ENCODE measurements at places on chromosomes 4 and X.

- DNase-seq: peak; percentile 82
Observed at GRCh38 chr4:89752932-89753598, 83.9 kb downstream of the SNCA start.

- DNase-seq: peak; percentile 86
Observed at GRCh38 chr4:186792728-186793366, 69.2 kb upstream of the FAT1 start.

GRCh38 chr4:82643994-82644733 is 82.4 kb upstream of the TMEM150C start:
- peak; percentile 34 for DNase-seq

- DNase-seq: no peak
Observed at GRCh38 chrX:115639334-115639880, 78.4 kb downstream of the PLS3 start.

GRCh38 chr4:184745831-184746795 is 12.2 kb upstream of the CENPU start:
- peak; percentile 89 for DNase-seq

- DNase-seq: peak; percentile 60
Observed at GRCh38 chr4:38166768-38167167, 206.6 kb downstream of the PTTG2 start.

DNA sequence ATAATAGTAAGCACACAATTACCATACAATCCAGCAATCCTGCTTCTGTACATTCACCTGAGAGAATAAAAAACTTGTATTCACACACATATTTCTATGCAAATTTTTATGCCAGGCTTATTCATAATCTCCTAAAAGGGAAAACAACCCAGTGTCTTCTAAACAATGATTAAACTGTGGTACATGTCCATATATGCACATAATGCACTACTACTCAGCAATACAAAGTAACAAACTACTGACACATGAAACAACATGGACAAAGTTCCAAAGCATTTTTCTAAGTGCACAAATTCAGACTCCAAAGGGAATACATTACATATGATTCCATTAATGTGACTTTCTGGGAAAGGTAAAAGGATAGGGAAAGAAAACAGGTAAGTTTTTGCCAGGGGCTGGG is 18.0 kb upstream of the FMR1 start:
- DNase-seq: no peak

GRCh38 chrX:150898343-150899190 is at the start of gene CD99L2:
CD99L2 (minus strand) TSS chrX:150898668; CDS start chrX:150898588, 80 bp downstream.
- peak; percentile 84 for DNase-seq

GRCh38 chrX:10033375-10034007 is 66.3 kb downstream of the CLDN34 start:
- DNase-seq: peak; percentile 41

- DNase-seq: no peak
Observed at GRCh38 chr4:114116861-114117260, 137.4 kb upstream of the ARSJ start.

DNA sequence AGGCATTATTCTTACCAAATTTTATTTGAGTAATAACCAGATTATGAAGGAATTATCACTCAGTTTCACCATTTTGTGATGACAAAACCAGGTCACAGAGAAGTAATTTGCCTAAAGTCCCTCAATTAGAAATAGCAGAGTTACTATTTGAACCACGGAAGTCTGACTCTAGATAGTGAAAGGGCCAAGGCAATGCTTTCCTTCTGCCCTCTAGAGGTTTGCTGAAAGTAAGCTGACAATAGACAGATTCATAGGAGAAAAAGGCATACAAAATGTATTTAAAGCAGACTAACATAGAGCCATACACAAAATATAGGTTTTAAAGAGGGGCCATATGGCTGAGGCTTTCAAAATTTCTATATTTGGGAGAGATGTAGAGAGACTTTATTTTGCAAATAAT is 43.1 kb downstream of the CXXC4 start:
- no peak for DNase-seq

- DNase-seq: peak; percentile 56
Observed at GRCh38 chr4:146495269-146495668, 26.5 kb downstream of the SLC10A7 start.

DNA sequence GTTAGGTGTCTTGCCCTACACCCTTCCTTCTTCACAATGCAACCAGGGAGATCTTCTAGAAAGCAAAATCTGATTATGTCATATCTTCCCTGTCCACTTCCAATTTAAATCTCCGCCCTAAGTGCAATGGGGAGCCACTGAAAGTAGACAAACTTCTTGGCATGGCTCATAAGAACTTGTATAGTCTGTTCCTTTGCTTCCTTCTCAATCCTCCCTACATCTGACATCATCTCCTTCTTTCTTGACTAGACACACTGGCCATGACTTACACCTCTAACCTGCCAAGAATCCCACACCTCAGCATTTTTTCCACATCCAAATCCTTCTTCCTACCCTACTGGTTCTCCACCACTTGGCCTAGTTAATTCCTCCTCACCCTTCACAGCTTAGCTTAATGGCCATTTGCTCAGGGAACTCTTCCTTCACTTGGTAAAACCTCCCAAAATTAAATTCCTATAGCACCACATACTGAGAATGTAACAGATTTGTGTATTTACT is 55.1 kb downstream of the NCAPG start:
- no peak for DNase-seq

- DNase-seq: peak; percentile 0
Observed at GRCh38 chrX:146863566-146863965, 49.0 kb upstream of the CXorf51A start.

- no peak for DNase-seq
Observed at GRCh38 chrX:7351926-7352325, 204.0 kb upstream of the PUDP start.

GRCh38 chrX:103418811-103419340 is 42.5 kb downstream of the BEX3 start:
- peak; percentile 67 for DNase-seq

DNA sequence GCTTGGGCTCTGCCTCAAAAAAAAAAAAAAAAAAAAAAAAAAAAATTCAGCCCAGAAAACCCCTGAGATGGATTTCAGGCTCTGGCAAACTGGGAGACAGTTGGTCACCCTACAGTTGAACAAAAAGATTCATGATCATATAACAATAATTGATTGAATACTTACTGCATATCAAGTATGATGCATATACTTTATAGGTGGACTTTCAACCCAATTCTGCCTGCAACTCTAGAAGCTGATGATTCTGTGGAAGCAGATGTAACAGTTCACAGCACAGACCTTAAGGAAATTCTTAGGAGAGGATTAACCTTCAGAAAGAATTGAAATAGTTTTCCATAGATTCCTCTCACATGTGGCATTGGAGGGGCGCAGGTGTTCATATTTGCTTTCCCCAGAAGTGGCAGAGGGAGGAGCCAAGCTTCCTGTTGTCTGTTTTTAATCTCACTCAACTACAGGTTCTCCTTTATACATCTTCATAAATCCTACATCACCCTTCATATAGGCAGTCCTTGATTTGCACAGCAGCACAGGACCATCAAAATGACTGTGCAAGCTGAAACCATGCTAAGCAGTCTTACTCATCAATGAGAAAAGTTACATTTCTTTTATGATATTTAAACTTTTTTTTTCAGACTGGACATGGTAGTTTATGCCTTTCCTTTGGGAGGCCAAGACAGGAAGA is 149.4 kb upstream of the KLF3 start:
- DNase-seq: no peak

DNA sequence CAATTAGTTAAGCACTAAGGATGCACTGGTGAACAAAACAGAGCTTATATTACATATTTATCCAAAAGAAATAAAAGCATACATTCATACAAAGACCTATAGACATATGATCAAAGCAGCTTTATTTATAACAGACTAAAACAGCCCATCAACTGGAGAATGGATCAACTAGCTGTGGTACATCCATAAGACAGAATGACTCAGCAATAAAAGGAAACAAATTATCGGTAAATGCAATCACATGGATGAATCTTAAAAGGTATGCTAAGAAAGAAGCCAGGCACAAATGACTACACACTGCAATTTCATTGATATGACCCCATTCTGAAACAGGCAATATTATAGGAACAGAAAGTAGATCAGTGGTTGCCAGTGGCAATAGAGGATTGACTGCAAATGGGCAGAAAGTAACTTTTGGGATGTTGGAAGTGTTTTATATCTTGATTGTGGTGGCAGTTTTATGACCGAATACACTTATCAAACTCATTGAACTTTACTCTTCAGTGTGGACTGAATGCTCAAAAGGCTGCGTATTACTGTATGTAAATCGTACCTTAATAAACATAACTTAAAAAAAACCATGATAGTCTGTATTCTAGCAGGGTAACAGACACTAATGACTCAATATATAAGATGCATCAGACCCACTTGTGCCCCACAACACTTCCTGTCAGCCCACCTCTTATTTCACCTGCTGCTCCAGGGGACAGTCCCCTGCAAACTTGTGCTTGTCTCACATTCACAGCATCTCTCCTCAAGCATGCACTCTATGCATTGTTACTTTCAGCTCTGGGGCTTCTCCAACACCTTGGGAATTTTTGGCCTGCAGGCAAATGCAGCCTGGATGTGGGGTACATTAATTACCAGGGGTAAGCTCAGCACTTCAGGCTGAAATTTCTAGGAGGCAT is 59.1 kb downstream of the MID1IP1 start:
- DNase-seq: no peak

DNA sequence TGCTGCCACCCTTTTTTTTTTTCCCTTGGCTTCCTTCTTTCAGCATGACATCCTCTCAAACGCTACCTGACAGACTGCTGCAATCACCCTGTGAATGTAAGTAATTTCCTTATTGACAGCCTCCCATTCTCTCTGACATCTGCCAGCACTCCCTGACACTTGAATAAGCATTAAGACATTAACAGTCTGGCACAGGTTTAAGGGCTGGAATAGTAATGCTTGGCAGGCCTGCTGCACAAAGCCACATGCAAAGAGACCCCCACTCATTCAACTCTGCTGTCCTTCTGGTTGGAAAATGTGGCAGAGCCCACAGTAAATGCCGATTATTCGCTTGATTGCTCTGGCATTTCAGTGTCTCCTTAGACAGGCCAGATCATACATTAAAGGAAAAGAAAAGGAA is 28.1 kb upstream of the RASGEF1B start:
- DNase-seq: no peak

DNA sequence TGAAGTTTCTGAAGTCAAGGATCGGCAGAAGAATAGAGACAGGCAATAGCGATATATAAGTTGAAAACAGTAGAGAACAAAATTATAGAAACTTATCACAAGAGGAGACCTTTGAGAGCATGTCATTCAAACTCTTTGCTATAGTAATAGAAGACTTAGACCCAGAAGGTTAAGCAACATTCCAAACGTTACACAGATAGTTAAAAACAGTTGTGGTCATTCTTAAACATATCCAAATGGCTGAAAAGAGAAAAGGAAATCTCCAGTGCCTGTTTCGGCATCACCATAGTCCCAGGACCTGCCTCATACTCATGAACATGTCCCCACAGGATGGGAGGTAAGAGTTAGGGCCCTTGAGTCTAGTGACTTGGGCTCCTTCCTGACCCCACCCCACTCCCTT is 258.1 kb upstream of the NOCT start:
- no peak for DNase-seq

- DNase-seq: peak; percentile 32
Observed at GRCh38 chrX:105190252-105190853, 30.1 kb downstream of the TEX13A start.

- DNase-seq: no peak
Observed at GRCh38 chrX:45110494-45110893, 90.2 kb downstream of the DIPK2B start.

DNA sequence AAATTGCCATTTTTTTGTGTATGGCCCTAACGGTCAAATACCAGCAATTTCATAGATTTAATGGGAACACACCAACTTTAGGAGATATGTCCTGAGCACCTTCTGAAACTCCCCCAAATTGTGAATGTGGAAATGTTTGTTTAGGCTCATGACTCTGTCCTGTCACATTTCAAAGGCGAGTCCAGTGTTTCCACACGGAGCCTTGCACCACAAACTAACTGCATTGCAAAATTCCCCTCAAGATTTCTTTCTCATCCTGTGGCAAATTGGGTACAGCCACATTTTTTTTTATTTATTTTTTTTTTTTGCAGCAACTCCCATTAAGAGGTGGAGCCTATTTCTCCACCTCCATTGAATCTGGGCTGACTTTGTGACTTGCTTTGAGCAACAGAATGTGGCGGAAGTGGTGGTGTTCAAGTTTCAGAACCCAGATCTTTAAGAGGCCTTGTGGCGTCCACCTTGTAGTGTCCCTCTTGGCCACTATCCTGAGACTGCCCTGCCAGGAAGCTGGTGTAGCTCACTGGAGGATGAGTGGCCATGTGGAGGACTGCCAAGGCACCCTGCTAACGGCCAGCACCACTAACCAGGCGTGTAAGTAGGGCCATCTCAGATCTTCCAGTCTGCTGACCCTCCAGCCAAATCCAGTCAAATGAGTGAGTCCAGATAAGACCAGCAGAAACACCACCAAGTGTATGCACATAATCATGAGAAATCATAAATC is 172.4 kb upstream of the SCML1 start:
- peak; percentile 30 for DNase-seq

GRCh38 chr4:125389713-125390112 is 75.0 kb downstream of the FAT4 start:
- DNase-seq: peak; percentile 84

Measured in fibroblast of villous mesenchyme (primary cell).